Gastroesophageal sphincter (tissue), 4 donors: ENCODE measurements at places on chromosomes 3 and 15.
A peak's percentile ranks its signal among the peaks of the same experiment; 100 is the strongest.

GRCh38 chr3:171240504-171240835 lies 213.9 kb upstream of the SLC2A2 start:
- no peaks in the 10 kb centered on the region for H3K4me1 ChIP-seq
- H3K27ac ChIP-seq: no peak overlapping the region
- ATAC-seq: no peak

- H3K27ac ChIP-seq: no peak overlapping the region
- no peaks in the 10 kb centered on the region for H3K36me3 ChIP-seq
- H3K27me3 ChIP-seq: no peaks in the 10 kb centered on the region
Observed at GRCh38 chr3:61158216-61158615, 93.0 kb downstream of the FHIT start.

DNA sequence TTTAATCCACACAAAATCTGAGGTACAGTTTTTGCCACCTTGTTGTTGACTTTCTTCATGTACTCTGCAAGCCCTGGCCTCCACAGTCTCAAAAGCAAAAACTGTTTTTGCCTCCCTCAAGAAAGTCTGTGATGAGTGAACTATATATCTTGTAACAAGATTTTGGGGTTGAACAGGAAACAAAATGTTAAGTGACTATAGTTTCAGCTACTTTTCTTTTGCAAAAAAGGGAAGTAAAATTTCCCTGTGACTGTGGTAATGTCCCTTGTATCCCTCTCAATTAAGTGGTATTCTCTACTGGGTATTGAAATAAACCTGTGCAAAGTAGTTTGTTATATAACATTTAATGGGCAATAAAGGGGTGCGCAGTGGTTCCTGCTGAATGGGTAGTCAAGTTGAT lies 21.3 kb upstream of the SCAANT1 start:
- no peak overlapping the region for H3K4me3 ChIP-seq
- no peaks in the 10 kb centered on the region for H3K36me3 ChIP-seq
- H3K27me3 ChIP-seq: no peaks in the 10 kb centered on the region
- ATAC-seq: no peak

GRCh38 chr15:22949074-22949547 lies 31.1 kb downstream of the CYFIP1 start:
- no peaks in the 10 kb centered on the region for H3K4me1 ChIP-seq
- H3K36me3 ChIP-seq: peaks cover 33% of the 10 kb centered on the region
- no peak overlapping the region for H3K4me3 ChIP-seq
- peak; percentile 79 for ATAC-seq
- H3K27me3 ChIP-seq: no peaks in the 10 kb centered on the region
- H3K27ac ChIP-seq: peak overlapping the region; percentile 4

GRCh38 chr15:26102365-26102764 lies 239.2 kb upstream of the ATP10A start:
- ATAC-seq: no peak
- H3K27me3 ChIP-seq: no peaks in the 10 kb centered on the region
- no peak overlapping the region for H3K4me3 ChIP-seq
- H3K36me3 ChIP-seq: no peaks in the 10 kb centered on the region

DNA sequence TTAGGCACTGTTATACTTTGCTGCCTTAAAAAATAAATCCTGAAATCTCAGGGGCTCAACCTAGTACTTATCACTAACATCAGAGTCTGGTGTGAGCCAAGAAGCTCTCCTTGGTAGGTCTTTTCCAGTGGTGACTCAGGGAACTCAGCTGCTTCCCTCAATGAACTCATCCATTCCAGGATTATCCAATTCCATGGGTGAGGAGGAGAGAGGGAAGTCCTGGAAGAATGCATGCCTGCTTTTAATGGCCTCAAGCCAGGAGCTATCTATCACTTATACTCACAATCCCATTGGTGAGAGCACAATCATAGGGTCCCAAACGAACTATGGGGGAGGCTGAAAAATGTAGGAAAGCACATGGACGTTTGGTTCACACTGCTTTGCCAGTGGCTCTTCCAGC lies 113.6 kb downstream of the POLR2M start:
- no peaks in the 10 kb centered on the region for H3K36me3 ChIP-seq
- no peak overlapping the region for H3K27ac ChIP-seq
- no peak for ATAC-seq
- no peaks in the 10 kb centered on the region for H3K4me1 ChIP-seq
- no peak overlapping the region for H3K4me3 ChIP-seq

- ATAC-seq: no peak
- no peaks in the 10 kb centered on the region for H3K4me1 ChIP-seq
- no peak overlapping the region for H3K27ac ChIP-seq
- H3K36me3 ChIP-seq: no peaks in the 10 kb centered on the region
- H3K4me3 ChIP-seq: no peak overlapping the region
- peaks cover 76% of the 10 kb centered on the region for H3K27me3 ChIP-seq
Observed at GRCh38 chr3:13285007-13285567, 135.0 kb downstream of the NUP210 start.

DNA sequence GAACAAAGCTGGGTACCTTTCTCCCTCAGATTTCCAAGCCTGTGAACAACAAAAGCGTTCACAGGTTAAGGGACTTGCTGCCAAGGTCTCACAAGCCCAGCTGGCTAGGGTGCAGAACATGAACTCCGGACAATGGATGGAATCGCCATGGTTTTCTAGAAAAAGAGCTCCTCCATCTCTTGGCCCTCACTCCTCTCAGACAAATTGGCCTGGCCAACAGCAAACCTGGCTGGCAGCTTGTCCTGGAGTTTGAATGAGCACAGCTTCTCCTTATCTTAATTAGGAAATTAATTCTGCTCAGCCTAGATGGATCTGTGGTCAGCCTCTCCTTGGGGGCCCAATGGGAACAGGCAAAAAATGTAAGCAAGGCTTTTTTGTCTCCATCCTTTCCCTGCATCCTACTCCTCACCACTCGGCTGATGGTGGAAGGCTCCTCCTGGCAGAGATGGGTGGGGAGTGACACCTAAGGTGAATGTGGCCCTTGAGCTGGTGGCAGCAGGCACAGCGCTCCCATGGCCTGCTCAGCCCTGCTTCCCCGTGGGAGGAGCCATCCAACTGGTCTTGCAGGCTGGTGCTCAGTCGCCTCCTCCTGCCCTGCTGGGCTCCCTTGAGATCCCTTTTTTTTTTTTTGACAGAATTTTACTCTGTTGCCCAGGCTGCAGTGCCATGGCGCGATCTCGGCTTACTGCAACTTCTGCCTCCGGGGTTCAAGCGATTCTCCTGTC lies 5.8 kb downstream of the KLHL25 start:
- ATAC-seq: no peak
- H3K27me3 ChIP-seq: no peaks in the 10 kb centered on the region
- no peaks in the 10 kb centered on the region for H3K4me1 ChIP-seq
- no peak overlapping the region for H3K27ac ChIP-seq
- H3K4me3 ChIP-seq: no peak overlapping the region
- no peaks in the 10 kb centered on the region for H3K36me3 ChIP-seq

- no peak for ATAC-seq
- no peak overlapping the region for H3K4me3 ChIP-seq
- no peaks in the 10 kb centered on the region for H3K4me1 ChIP-seq
- no peaks in the 10 kb centered on the region for H3K27me3 ChIP-seq
- no peak overlapping the region for H3K27ac ChIP-seq
Observed at GRCh38 chr3:195448205-195448875, 5.5 kb upstream of the ACAP2 start.

DNA sequence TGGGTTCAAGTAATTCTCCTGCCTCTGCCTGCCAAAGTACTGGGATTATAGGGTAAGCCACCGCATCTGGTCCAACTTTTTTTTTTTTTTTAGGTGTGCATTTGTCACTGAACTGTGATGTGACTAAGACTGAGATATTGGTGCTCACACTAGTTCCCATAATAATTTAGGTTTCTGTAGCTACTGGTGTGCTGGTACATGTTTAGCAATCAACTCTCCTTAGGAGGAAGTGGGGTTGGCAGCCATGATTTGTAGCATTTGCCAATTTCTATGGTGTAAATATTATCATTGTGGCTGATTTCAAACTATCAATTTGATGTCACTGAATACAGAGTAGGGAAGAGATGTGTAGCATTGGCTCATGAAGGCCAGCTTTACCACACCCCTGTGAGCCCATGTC lies 372.7 kb downstream of the EDEM1 start:
- H3K4me1 ChIP-seq: no peaks in the 10 kb centered on the region
- H3K27ac ChIP-seq: no peak overlapping the region
- no peak for ATAC-seq
- no peaks in the 10 kb centered on the region for H3K27me3 ChIP-seq

DNA sequence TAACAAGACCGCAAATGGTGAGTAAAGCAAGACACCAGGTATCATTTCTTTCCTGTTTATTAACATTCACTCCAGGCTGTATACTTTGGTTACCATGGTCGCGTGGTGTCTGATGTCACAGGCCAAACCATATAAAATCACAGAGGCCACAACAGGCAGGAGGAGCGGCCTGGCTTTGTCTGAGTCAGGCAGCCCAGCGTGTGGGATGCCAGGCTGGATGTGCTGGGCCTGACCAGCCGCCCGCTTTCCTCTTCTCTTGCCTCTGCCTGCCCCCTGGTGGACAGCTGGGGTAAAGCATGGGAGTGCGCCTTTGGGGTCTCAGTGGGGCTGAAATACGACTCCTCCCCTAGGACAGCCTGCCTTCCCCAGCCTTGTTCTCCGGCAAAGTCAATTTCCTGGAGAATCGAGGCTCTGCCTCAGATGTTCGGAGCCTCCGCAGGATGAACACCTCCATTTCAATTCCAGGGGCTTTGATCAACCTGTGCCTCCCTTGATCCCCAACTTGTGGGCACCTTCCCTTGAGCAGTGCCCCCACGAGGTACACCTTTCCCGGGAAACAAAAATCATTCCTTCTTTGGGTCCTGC lies 78.2 kb downstream of the CCNL1 start:
- H3K36me3 ChIP-seq: no peaks in the 10 kb centered on the region
- ATAC-seq: peak; percentile 94
- peak overlapping the region; percentile 42 for H3K27ac ChIP-seq
- no peaks in the 10 kb centered on the region for H3K27me3 ChIP-seq
- H3K4me1 ChIP-seq: peaks cover 29% of the 10 kb centered on the region
- H3K4me3 ChIP-seq: no peak overlapping the region
